Astrocyte of the cerebellum (primary cell): ENCODE measurements at places on chromosomes 2 and 18.

GRCh38 chr18:55781481-55781957 is 193.5 kb upstream of the TCF4 start:
- DNase-seq = peak; percentile 53

DNA sequence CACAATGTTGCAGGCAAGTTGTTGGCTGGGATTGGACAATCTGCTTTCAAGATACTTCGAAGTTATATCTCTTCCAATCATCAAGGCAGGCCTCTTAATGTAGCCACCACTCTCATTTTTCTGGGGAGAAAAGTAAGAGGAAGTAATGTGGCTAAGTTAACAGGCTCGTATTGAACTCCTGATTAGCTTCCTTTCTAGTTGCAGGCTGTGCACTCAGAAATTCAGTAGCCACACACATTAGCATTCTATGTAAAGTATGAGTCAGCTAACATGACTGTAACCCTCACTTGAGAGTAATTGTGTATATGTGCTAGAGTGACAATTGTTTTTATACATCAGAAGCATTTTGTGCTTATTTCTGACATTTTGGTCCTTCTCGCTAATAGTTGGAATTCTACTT is 3.3 kb downstream of the TWSG1 start:
- DNase-seq = no peak

- no peak for DNase-seq
Observed at GRCh38 chr2:138536740-138537139, 35.2 kb downstream of the SPOPL start.

DNA sequence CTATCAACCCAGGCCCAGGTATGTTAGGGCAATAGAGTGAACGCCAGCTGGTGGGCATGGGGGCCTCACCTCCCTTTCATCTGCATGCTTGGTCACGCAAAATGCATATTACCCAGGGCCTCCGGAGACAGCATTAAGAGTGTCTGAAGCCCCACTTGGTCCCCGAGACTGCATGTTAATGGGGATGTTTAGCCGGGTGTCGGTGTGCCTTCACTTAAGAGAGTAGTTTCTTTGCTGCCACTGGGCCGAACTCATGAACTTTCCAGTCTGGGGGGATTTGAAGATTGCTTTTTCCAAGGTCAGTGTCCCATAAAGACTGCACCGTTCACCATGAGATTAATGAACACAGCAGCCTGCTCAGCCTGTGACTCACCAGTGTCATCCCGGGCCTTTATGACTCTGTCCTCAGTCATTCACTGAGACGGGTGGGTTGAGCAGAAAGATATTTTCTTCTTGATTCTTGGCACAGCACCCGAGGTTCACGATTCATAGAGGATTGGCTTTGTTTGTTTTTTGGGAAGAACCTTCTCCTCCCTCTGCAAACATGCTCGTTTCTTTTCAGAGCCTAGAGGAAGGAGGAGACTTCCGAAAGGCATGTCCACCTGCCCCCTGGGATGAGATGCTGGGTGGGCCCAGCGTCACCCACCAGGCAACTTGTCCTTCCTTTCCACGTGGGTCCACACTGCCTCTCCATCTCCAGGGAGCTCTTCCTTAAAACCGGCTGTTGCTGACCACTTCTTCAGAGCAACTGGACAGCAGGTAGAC is 199.1 kb downstream of the GLI2 start:
- DNase-seq = peak; percentile 20

- DNase-seq = no peak
Observed at GRCh38 chr18:316393-316792, 48.5 kb upstream of the THOC1 start.

- DNase-seq = no peak
Observed at GRCh38 chr2:8558096-8558495, 123.8 kb upstream of the ID2 start.

- no peak for DNase-seq
Observed at GRCh38 chr2:193793914-193794313, 1599.2 kb upstream of the TMEFF2 start.

GRCh38 chr2:187461294-187462261 is 13.5 kb upstream of the CALCRL start:
- DNase-seq = no peak

DNA sequence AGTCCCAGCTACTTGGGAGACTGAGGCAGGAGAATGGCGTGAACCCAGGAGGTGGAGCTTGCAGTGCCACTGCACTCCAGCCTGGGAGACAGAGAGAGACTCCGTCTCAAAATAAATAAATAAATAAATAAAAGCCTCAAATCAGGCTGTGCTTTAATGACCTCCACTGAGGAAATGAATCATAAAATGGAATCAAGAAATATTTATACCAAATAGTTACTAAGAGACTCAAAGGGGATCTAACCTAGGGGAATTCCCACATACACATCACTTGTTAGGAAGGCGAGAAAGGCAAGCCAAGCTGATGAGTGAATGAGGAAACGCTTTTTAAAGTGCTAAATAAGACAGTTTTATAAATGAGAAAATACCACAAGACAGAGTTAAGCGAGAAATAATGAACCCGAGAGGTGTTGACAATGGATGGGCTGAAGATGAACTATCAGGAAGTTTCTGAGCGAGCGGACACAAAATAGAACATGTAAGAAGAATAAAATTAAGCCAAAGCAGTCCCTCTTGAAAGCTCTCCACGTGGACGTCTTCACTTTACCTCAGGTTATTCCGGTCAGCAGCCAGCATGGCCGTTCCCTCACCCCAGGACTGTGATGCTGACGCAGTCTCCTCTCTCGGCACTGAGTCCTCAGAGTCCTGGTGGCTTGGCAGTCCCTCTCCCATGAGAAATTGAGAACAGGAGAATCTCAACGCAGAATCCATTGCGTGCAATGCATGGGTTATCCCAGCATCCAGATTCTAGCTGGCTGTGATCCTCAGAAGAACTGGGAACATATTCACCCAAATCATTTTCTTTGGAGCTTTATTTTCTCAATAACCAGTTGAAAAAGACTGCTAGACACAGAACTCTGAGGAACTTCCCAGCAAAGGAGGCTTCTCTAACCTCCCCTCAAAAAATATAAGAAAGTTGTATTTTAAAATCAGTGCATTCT is 22.3 kb downstream of the PXDN start:
- peak; percentile 83 for DNase-seq

DNA sequence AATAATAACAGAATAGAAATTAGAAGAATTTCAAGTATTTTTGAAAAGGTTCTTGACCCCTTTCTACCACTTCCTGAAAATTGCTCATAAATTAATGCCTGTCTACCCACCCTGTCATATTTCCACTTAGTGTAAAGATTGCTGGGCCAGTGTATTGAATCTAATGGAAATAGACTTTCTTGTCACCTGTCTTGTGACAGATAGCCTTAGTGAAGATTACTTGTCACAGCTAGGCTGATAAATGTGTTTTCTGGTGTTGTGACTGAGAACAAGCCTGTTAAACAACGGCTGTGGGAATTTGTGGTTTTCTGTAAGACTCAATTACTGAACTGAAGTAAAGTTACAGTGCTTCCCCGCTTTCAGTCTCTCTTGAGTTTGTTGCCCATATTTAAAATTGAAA is 37.0 kb downstream of the PIK3C3 start:
- no peak for DNase-seq

- DNase-seq = no peak
Observed at GRCh38 chr2:237517163-237517562, 30.1 kb downstream of the MLPH start.

DNA sequence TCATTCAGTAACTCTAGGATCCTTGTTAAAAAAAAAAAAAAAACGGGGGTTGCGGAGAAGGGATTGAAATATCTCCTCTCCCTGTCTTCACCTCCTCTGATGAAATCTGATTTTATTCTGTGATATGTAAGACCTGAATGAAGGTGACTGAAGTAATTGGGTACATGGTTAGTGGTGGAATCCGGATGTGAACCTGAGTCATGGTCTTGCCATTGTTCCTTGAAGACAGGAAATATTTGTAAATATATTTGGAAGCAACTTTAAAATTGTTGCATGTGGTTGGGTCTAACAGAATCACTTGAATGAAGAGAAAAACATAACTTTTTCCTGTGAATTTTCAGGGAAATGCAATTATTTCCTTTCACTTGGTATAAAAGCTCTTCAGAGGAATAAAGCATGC is 3.0 kb upstream of the IL1A start:
- DNase-seq = no peak

- DNase-seq = no peak
Observed at GRCh38 chr18:519019-519879, 18.7 kb upstream of the COLEC12 start.

DNA sequence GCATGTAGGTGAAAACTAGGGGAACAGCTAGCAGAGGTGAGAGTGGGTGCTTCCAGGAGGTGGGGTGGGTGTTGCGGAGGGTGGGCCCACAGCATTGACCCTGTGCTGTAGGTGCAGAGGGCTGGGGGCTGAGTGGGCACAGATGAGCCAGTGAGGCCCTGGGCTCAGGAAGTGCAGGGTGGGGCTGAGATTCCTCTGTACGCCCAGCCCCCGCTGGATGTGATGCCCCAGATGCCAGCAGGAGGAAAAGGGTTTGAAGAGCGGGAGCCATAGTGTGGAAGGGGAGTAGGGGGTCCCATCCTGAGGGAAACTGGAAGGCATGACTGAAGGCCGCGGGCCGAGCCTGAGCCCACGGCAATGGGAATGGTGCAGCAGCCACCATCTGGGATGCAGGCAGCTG is 14.1 kb upstream of the OTOS start:
- DNase-seq = no peak

DNA sequence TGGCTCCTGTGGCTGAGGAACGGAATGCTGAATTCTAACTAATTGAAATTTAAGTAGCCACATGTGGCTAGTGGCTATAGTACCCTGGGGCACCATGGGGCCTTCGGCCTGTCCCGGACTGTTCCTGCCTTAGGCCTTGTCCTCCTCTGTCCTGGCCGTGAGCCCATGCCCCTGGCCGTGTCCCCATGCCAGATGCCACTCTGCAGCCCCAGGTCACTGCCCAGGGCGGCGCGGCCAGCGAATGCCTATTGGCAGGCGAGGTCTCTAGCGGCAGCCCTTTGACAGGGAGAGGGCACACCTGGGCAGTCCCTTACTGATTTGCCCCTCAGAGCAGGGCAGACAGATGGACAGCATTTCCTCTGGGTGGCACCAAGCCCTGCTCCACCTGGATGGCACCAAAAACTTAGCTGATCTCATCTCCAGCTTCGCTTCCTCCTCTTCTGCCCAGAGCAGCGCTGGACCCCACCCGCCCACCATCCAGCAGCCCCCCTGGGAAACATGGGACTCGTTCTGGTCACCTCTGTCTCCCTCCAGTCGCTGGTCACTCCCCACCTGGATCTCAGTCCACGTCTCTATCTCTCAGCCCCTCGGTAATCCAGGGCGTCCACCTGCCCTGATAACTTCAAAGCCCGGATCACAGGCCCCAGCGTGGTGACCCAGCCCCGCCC is 1.1 kb upstream of the DGKD start:
- no peak for DNase-seq

- DNase-seq = no peak
Observed at GRCh38 chr2:26569216-26570082, 71.7 kb downstream of the CIB4 start.

DNA sequence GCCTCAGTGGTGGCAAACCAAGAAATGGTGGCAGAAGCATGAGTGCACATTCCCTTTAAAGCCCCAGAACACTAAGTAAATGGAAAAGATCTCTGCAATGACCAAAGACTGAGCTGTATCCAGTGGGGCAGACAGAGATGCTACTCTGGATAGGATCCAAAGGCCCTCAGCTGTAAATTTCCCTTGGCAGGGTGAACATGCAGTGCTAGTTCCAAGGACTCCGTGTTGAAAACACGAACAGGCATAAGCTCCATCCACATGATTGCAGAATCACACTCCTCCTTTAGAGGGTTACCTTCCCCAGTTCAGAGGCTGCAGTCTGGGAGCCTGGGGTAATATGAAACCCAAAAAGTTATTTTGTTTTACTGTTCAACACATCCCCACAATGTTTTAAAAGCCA is 98.6 kb upstream of the KLF7 start:
- DNase-seq = no peak

- DNase-seq = peak; percentile 74
Observed at GRCh38 chr2:11379558-11379957, 35.1 kb upstream of the ROCK2 start.

DNA sequence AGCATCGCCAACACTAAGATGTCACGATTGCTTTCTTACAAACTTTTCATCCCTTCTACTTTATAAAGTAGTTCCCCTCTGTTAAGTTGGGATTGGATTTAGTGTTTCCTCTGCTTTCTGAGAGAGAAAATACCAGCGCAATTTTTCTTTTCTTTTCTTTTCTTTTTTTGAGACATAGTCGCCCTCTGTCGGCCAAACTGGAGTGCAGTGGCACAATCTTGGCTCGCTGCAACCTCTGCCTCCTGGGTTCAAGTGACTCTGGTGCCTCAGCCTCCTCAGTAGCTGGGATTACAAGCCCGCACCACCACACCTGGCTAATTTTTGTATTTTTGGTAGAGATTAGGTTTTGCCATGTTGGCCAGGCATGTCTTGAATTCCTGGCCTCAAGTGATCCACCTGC is 9.0 kb downstream of the RELCH start:
- DNase-seq = no peak

GRCh38 chr18:21181766-21182165 is 60.3 kb upstream of the GREB1L start:
- DNase-seq = no peak

DNA sequence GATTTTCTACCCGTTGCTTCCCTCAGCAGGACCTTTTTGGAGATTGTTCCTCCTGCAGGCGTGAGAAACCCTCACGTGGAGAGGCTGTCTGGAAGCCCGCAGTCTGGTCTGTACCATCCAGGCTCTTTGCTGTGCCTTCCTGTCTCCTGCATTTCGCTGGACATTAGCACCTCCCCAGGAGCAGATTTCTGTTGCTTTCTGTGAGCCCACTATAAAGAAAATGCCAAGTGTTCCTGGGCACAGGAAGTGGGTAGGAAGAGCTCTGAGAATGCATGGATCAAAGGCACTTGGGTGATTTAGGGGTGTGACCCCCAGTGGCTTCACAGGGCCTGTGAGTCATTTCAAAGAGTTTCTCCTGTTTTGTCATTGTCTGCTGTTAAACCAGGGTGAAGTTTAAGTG is 27.3 kb downstream of the SPTBN1 start:
- no peak for DNase-seq

GRCh38 chr2:17539611-17540092 is 844 bp upstream of the VSNL1 start:
- DNase-seq = no peak

GRCh38 chr2:85405201-85406059 is 4.7 kb downstream of the CAPG start:
- DNase-seq = peak; percentile 89

- DNase-seq = no peak
Observed at GRCh38 chr2:67522148-67522547, 125.0 kb downstream of the ETAA1 start.

GRCh38 chr2:147500229-147500628 is 344.6 kb upstream of the ACVR2A start:
- no peak for DNase-seq

DNA sequence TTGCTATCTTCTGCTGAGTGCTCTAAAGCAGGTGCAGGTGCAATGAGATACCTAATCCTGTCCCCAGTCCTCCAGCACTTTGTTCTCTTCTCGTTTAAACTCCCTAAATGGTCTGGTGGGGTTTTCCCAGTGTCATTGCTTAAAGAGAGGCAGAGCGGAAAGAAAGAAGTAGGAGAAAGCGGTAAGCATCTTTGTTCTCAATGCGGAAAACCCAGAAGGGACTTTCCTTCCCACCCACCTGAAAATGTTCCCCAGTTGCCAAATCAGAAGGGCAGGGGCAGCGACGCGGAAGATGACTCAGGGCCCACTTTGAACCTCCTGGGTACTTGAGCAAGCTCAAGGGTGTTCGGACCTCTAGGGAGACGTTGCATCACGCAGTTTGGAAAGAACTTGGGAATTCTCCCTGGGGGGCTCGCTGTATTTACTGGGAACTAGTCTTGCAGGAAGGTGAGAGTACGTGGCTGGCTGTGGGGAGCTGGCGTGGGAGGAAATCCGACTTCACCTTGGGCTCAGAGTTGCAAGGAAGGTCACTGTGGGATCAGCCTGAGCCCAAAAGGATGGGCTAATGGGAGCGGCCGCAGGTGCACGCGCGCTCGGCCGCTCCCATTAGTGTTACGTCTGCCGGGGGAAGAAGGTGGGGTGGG is 589 bp upstream of the SGPP2 start:
- no peak for DNase-seq
